ENCODE measurements at places on chromosomes 1 and 21. TPM values are rescaled to one million over a fixed set of nuclear protein-coding genes. Genes with fewer than 3 reads are reported as not detected.

ST6GALNAC3 gene
- 0.21 TPM for total RNA-seq

KLHDC7A gene
- total RNA-seq, result not detected

ADGRL4 gene
- not detected for total RNA-seq

ZNF593OS gene
- not detected for total RNA-seq

ICOSLG gene
- 1.4 TPM for total RNA-seq

C8A gene
- not detected for total RNA-seq

DENND4B gene
- total RNA-seq, result 106 TPM

MTR gene
- 54.7 TPM for total RNA-seq

DENND2C gene
- total RNA-seq, result 0.42 TPM

FGR gene
- total RNA-seq, result 0.63 TPM

IL12RB2 gene
- 48.3 TPM for total RNA-seq

ANGPTL1 gene
- not detected for total RNA-seq

DUSP23 gene
- total RNA-seq, result 36.9 TPM

MRPL37 gene
- 218 TPM for total RNA-seq

FALEC gene
- 0.55 TPM for total RNA-seq

CTXND2 gene
- not detected for total RNA-seq

RIT1 gene
- 15.2 TPM for total RNA-seq

MAPKAPK2 gene
- 87.3 TPM for total RNA-seq

S100A3 gene
- not detected for total RNA-seq

C1orf115 gene
- 0.13 TPM for total RNA-seq

INSRR gene
- not detected for total RNA-seq

LCE1E gene
- not detected for total RNA-seq

TTLL10 gene
- total RNA-seq, result not detected

NR5A2 gene
- not detected for total RNA-seq

FAM151A gene
- not detected for total RNA-seq

SH3BP5L gene
- 20.0 TPM for total RNA-seq

ST6GALNAC5 gene
- not detected for total RNA-seq

PPIAL4G gene
- total RNA-seq, result not detected

PLK3 gene
- total RNA-seq, result 105 TPM

LCK gene
- 294 TPM for total RNA-seq

ACOT11 gene
- total RNA-seq, result 0.44 TPM

ZNF648 gene
- not detected for total RNA-seq

LRRN2 gene
- not detected for total RNA-seq

HDGF gene
- total RNA-seq, result 303 TPM

TNFRSF14 gene
- total RNA-seq, result 153 TPM

TTC22 gene
- 2.1 TPM for total RNA-seq

TSTD1 gene
- total RNA-seq, result 40.9 TPM

OBSCN gene
- total RNA-seq, result 8.3 TPM

ROR1 gene
- not detected for total RNA-seq
